ENCODE measurements at places on chromosomes 6 and 20. TPM values are rescaled to one million over a fixed set of nuclear protein-coding genes. Genes with fewer than 3 reads are reported as not detected.

The NKX2-4 gene
- total RNA-seq: 3.8 TPM

The BCKDHB gene
- 16.6 TPM for total RNA-seq

The MCM8 gene
- total RNA-seq: 43.8 TPM

DNA sequence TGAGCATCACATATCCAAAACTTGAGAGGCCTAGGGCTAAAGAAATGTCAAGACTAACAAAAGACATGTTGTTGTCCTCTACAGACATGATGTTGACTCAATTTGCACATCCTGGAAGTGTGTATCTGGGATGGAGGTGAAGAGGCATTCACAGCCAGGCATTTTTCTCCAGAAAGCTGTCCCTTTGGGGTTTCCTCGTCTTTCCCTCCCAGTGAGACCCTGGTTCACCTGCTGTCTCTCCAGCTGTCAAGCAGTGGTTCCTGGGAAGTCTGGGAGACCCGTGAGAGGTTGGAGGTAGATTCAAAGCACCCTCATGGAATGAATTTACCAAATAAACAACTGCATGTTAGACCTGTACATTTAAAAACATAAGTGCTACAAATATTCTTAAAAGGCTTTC, 32.1 kb downstream of the BACH2 start:
- DNase-seq: no peak

DNA sequence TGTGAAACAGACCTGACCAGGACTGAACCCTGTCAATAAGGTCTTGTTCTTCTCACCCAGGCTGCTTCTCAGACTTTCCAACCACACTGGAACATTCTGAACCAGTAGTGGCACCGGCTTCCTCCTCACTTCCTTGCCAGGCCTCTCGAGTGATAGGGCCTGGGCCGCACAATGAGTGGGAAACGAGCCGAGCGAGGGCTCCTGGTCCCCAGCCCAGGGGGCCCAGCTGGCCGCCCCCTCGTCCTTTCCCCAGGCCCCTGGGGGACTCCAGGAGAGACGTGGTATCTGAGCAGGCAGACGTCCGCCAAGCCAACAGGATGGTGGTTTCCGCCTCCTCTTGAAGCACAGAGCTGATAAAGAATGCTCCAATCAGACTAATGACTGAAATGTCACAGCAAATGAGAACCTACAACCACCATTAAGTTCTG, 117.9 kb downstream of the GMDS start:
- DNase-seq: no peak

GRCh38 chr20:48680650-48681049, 147.1 kb downstream of the PREX1 start:
- no peak for DNase-seq
